ENCODE measurements at places on chromosomes 2 and 18.

GRCh38 chr18:63686871-63687270 is 15.9 kb upstream of the SERPINB11 start:
- DNase-seq = no peak

GRCh38 chr18:23809415-23809814 is 120.2 kb downstream of the LAMA3 start:
- DNase-seq = no peak

- no peak for DNase-seq
These were observed 767.0 kb downstream of the PLCL1 start for GRCh38 chr2:198571393-198571792.

GRCh38 chr2:236380051-236380612 is 115.9 kb upstream of the ASB18 start:
- DNase-seq = no peak

DNA sequence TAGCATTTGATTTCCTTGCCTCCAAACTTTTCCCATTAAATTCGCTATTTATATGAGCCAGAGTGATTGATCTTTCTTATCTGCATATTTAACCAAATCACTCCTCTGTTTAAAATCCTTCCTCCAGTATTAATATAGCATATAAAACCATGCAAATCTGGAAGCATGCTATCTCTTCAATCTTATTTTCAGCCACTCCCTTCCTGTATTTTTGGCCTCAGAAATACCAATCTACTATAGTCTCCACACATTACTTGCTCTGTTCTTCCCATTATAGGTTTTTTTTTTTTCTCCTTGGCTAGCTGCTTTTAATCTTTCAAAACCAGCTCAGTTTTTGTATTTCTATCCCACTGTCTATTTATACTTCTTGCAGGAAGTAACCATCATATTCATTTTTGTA is 19.1 kb downstream of the MAP2 start:
- DNase-seq = no peak

DNA sequence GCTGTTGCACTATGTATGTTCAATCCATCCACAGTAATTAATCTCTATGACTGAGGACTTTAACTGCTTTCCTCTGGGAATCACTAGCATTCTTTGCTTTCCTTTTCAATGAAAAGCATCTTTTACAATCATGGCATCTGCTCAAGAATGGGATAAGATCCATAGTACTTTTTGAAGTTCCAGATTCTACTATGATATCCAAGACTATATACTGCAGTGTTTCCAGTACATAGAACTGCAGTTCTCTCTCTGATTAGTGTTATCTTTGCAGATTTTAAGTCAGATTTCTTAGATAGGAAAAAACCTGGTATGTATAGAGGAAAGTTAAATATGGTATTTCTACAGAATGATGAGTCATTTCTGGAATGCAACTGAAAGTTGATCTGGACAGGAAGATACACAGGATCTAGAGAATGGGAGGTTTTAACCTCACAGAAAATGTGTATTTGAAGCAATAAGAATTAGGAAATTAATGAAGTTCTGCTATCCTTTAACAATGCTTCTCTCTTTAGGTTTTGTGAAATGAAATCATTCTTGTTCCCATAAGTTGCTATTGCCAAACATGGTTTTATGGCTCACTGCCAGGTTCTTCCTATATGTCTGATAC is 670.7 kb downstream of the ERBB4 start:
- DNase-seq = peak; percentile 27

DNA sequence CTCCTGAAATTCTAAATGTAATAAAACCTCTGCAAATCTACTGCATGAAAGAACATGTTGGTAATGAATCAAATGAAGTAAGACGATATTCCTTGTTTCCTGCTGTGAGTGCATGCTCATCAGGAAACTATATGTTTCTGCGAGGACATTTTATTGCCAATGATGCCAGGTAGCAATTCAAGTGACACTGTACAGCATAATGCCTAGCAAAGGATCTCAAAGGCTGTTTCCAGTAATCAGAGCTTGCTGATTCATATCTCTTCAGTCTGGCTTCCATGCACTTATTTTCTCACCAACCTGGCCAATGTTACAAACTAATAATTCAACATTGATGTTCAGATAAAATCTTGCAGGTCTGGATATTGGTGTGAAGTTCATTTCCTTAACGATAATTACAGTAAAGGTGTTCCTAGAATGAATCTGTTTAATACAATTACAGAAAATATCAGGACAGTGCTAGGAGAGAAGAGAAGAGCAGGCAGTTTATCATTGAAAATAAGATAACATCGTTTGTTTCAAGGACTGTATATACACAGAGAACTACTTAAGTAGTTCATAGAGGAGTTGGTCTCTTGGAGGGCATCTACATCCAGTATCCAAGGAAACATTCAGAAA is 568.5 kb upstream of the SOX11 start:
- DNase-seq = no peak

GRCh38 chr2:107657049-107657448 is 169.6 kb upstream of the RGPD4 start:
- DNase-seq = no peak

DNA sequence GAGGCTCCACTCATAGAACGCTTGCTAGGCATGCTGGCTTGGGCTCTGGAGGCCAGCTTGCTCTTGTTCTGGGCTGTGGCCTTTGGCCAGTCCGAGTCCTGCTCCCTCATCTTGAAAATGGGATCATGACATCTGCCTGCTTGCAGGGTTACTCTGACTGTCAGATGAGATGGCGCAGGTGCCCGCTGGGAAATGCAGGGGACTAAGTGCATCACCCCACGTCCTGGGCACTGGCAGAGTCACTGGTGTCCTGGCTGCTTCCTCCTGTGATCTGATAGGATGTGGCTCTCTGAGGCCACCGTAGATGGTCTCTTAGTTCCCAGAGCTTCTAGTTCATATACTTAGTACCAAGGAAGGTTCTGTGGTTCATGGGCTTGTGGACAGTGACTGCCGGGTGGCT is 18.5 kb downstream of the LDLRAD4 start:
- no peak for DNase-seq

GRCh38 chr18:45213040-45213333 is 402.3 kb upstream of the SLC14A2 start:
- no peak for DNase-seq

DNA sequence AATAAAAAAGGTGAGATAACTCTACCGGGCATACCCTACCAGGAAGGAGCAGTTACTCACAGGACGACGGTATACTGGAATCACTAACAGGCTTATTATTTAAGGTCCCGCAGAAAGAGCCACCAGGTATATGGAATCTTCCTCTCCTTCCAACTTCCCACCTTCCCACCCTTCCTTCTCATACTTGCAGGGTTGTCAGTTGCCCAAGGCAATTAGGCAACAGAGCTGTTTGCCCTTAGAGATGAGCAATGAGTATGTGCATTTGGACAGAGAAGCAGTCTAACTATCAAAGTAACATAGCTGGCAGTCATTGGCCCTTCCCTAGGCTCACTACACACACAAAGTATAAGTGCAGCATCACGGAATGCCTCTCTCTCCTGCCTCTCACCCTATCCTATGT is 32.1 kb upstream of the EVA1A start:
- no peak for DNase-seq

GRCh38 chr2:72137498-72138010 is 10.1 kb downstream of the CYP26B1 start:
- DNase-seq = peak; percentile 19

DNA sequence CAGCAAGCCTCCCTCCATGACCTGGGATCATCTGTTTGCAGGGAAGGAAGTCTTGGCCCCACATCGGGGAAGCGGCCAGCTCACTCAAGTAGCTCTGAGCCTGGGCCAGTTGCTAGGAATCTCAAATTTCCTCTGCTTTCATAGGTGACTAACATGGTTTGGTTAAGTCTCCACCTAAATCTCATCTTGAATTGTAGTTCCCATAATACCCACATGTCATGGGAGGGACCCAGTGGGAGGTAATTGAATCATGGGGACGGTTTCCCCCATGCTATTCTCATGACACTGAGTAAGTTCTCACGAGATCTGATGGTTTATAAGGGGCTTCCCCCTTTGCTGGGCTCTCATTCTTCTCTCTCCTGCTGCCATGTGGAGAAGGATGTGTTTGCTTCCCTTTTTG is 75.2 kb downstream of the LBH start:
- DNase-seq = no peak

DNA sequence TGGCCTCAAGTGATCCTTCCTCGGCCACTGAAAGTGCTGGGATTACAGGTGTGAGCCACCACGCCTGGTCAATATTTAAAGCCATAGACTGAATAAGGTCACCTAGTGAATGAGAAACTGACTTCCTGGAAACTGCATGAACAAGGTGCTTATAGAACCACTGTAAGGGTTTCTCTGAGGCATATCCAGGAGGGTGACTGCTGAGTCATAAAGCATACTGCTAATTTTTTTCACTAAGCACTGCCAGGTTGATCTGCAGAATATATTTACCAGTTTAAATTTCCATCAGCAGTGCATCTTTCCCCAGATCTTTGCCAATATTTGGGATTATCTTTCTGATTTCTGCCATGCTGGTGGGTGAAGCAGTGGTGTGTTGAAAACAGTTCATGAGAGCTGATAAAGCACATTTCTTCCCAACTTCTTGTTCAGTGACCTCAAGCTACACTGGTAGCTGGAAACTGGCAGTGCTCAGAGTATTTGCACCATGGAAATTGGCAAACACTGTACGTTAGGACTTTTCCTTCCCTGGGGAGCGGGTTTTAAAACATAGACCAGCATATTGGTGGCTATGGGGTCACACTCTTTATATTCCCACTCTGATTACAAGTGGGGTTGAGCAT is 4.2 kb upstream of the CLIP4 start:
- DNase-seq = no peak

- DNase-seq = no peak
These were observed 64.8 kb downstream of the COX7A2L start for GRCh38 chr2:42296226-42296625.

GRCh38 chr18:3816610-3817363 is 366.8 kb downstream of the TGIF1 start:
- peak; percentile 61 for DNase-seq

DNA sequence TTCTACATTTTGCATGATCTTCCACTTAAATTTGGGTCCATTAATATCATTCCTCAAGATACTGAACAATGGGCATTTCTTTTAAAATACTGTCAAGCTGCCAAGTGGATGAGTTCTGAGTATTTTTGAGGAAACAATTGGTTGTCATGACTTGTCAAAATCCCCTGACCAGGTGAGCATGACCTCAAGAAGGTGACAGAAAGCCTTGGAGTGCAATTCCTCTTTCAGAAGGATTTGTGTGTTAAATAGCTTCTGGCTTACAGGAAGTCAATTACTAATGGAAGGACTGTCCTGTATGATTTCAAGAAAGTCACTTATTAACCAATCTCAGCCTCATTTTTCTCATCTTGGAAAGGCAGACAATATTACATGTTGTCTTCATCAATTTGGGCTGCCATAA is 460.6 kb downstream of the TSN start:
- DNase-seq = no peak

GRCh38 chr2:96423828-96424227 is 81.3 kb downstream of the NEURL3 start:
- DNase-seq = no peak

- DNase-seq = no peak
These were observed 153.6 kb upstream of the TWIST2 start for GRCh38 chr2:238694136-238694755.
